Left ventricle myocardium superior (tissue), 1 donor: ENCODE measurements at places on chromosomes 6 and 20. TPM values are rescaled to one million over a fixed set of nuclear protein-coding genes. Genes with fewer than 3 reads are reported as not detected.

The DEK gene
- total RNA-seq = 69.1 TPM

The PREX1 gene
- 8.3 TPM for total RNA-seq

The MROH8 gene
- total RNA-seq = 4.4 TPM

The GRM1 gene
- total RNA-seq = 1.3 TPM

The CCDC28A gene
- total RNA-seq = 9.0 TPM

The NDUFAF5 gene
- 67.4 TPM for total RNA-seq

The SAMD5 gene
- total RNA-seq = 0.67 TPM

The DPPA5 gene
- total RNA-seq = not detected

The ACSS1 gene
- 164 TPM for total RNA-seq

The LY6G5B gene
- 3.9 TPM for total RNA-seq

The MACROD2 gene
- total RNA-seq = 3.5 TPM

The MAD2L1BP gene
- 28.3 TPM for total RNA-seq

The SLC22A16 gene
- not detected for total RNA-seq

GRCh38 chr6:140385679-140386078 lies 1011.2 kb upstream of the CITED2 start:
- DNase-seq = no peak

GRCh38 chr20:44211177-44212039 lies 837 bp upstream of the OSER1 start:
- peak; percentile 34 for DNase-seq

DNA sequence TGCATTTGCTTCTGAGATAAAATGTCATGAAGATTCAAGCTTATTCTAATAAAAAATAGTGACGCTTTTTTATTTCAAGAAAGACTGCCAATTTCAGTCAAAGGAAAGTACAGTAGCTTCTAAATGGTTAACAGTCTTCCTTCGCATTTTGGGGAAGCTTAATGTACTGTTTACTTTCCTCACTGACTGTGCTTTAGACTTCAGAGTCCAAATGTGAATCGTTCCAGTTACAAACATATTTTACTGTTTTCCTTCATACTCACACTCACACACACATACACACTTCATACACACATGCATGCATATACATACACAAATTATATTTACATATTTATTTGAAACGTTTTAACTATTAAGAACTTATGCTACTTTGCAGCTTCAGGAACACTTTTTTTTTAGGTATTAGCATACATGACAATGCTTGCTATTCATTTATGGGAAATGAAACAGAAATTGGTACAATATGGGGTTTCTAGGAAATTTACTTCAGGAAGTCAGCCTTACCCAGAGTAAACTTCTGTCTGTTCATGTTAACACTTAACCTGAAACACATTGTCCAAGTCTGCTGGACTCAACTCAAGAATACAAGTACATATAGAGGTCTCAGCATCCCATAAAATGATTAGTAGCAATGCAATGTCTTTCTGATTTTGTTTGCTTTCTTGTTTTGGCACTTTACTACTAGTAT lies 145.4 kb downstream of the RPS12 start:
- DNase-seq = no peak

DNA sequence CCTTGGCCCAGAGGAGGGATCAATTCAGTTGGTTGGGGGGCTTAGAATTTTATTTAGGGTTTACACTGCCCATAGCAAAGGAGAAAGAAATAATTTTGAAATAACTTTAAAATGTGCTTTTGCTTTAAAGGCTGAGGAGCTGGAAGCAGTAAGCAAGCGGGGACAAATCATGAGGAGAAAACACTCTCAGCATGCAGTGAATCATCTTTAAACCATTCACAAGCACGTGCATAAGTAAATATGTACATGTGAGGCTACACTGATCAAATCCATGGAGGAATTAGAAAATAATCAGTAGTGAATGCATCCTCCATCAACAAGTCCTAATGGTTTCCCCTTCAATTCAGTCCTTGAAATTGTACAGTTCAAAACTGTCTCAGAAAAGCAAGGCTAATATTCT lies 181.0 kb downstream of the MTFR2 start:
- no peak for DNase-seq

DNA sequence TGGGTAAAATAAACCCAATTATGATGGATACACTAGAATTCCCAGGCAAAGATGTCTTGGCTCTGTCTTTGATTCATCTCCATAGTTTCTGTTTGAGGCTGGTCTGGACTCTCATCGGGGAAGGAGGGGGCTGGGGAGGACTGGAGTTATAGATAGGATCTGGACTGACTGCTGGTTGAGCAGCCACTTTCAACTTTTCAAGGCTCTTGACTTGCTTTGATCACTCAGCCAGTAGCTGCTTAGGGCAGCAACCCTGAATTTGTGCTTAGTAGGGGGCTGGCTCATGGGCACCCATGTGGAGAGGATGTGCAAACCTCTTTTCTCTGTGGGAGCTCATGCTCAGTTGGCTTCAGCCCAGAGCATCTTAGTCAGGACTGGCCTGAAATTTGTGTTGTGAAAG lies 114.0 kb upstream of the NEDD9 start:
- DNase-seq = no peak

DNA sequence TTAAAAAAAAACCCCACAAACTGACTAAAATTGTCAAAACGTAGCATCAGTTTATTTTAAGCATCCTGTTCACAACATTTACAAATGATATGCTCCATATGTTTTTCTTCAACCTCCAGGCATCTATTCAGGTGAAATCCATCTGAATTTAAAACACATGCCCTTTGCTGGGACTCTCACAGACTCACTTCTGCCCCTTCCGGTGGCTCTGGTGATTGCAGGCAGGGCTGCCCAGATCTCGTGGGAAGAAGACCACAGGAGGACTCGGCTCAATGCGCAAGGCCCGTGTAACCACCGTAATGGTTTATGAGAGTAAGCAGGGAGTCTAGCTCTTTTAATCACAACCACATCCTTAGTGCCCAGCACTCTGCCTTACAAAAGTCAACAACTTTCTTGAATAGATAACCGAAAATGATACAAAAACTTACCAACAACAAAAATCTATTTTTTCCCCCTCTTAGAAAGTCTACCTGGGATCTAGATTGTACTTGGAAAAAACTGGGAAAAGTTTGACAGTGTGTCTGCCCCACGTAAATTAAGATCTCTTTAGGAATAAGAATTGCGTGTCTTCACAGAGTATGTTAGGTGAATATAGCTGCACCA lies 139.1 kb downstream of the KIF16B start:
- peak; percentile 62 for DNase-seq

DNA sequence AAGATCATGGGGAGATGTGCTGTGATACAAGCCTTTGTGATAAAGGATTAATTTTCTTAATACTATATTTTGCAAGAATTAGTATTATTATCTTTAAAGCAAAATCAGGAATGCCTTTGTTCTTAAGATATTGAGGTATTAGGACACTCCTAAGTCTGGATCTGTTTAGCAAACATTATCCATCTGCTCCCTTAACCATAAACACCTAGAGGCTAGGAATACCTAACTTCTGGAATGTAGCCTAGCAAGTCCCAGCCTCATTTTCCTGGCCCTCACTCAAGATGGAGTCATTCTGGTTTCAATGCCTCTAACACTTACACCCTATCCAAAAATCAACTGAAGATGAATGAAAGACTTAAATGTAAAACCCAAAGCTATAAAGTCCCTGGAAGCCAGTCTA lies 106.3 kb upstream of the GJE1 start:
- DNase-seq = no peak

DNA sequence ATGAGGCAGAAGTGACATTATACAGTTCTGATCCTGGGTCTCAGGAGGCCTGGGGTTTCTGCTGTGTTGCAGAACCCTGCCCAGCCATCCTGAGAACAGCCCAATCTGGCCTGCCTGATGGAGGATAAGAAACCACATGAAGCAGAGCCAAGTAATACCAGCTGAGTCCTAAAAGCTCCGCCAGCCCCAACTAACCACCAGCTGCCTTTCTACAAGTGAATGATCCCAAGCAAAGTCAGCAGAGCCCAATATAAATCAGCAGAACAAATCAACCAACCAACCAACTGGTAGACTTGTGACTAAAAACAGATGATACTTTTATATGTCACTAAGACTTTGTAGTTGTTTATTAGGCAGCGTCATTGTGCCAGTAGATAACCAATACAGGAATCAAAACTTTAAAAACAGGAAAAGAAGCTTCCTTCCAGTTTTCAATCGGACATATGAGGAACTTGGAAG lies 52.1 kb downstream of the SNX5 start:
- DNase-seq = no peak

GRCh38 chr6:170555305-170555704 lies 1.1 kb downstream of the TBP start:
- no peak for DNase-seq

DNA sequence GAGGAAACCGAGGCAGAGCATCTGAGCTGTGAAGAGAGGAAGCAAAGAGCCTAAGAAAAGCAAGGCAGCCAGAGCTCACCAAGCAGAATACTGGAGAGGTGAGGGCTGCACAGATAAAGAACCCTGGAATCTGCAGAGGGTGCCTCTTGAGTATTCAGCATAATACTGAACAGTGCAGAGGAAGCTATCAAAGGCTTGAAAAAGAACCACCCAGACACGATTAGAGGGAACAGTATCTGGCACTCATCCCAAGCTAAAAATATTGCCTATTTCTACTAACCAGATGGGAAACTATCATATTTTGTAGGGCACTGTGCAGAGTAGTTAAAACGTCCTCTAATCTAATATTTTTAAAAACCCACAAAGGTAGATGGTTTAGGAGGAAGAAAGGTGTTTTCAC lies 41.8 kb upstream of the OPRM1 start:
- no peak for DNase-seq

GRCh38 chr6:6943421-6943820 lies 164.3 kb upstream of the RREB1 start:
- DNase-seq = no peak

GRCh38 chr20:47448429-47448828 lies 53.3 kb upstream of the NCOA3 start:
- no peak for DNase-seq

DNA sequence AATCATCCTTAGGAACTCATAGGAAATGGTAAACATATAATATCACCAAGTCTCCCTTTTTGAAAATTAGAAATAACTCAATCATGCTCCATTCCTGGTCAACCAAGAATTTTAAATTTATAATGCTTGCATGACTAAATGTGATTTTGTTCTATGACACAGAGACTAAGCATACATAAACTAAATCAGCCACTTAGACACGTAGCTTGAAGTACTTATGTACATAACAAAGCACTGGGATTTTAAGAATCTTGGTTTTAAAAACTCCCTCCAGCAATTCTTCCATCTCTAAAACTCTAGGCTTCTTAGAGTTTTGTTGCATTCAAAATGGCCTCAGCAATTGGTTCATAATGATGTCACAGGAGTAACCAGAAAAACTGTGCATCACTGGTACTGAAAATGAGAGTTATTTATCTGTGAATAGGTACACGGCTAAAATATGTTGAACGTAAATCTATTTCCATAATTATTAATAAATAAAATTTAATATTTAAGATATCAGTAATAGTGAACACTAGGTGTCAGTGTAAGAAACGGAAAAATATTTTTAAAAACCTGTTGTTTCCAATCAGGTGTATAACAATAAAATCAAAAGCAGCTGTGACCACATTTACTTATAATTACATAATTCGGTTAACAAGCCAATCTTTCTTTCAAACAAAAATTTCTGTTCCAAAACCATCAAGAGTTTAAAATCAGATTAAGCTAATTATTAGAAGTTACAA lies 241.6 kb upstream of the RUNX2 start:
- DNase-seq = no peak

- no peak for DNase-seq
Measured at GRCh38 chr20:53253668-53254067, 281.5 kb downstream of the TSHZ2 start.

DNA sequence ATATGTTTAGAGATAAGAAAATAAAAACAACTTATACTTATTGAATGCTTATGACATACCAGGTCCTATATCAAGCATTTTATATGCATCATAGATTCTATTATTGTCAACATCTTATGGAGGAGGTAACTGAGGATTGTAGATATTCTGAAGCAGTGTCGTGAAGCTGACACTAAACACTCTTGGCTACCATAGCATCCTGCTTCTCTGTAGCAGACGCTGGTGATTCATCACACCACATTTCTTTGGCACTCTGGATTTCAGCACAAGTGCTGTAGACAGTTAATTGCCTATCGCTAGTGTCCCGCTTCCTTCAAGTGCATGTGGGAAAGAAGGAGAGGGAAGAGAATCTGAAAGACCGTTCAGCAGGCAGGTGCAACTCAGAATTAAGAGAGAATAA lies 317.1 kb downstream of the PLCB1 start:
- DNase-seq = no peak

DNA sequence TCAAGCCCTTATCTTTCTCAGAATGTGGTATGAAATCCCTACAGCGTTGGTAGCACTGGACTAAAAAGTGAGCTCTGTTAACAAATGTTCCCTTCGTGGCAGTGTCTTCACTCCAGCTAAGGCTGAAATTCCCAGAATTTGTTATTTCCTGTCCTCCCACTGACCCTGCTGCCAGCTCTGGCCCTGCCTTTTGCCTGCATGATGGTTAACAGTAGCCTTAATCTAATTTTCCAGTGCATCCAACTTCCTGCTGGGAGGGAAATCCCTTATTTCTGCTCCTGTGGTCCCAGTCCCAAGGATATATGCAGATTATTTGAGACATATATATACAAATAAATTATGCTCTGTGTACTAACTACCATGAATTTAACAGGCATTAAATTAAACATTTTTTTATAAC lies 157.2 kb upstream of the CARMIL1 start:
- DNase-seq = peak; percentile 38

DNA sequence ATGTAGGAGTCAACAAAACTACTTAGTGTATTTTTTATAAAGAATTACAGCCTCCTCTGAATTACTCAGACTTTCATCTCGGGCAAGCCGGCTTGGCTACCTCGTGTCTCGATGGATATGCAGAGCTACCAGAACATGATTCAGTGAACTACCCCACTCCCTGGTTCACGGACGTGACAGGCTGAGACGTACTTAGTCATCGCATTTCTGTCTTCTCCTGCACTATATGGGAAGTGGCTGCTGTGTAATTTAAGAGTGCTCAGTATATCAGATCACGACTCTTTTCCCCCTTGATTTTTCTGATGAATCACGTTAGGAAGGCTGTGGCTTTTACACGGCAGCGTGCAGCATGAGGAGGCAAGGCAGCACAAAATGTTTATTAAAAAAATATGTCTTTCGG lies 302.7 kb upstream of the ZFP64 start:
- DNase-seq = no peak

- DNase-seq = no peak
Measured at GRCh38 chr20:57473246-57474048, 51.5 kb downstream of the CTCFL start.
